ENCODE measurements at places on chromosomes 13 and 19.

- DNase-seq = no peak
Observed at GRCh38 chr13:95156208-95156607, 145.0 kb downstream of the ABCC4 start.

GRCh38 chr13:46058268-46058667 lies 5.7 kb upstream of the ZC3H13 start:
- DNase-seq = no peak

GRCh38 chr19:50632151-50632835 lies 7.4 kb downstream of the SYT3 start:
- DNase-seq = no peak

DNA sequence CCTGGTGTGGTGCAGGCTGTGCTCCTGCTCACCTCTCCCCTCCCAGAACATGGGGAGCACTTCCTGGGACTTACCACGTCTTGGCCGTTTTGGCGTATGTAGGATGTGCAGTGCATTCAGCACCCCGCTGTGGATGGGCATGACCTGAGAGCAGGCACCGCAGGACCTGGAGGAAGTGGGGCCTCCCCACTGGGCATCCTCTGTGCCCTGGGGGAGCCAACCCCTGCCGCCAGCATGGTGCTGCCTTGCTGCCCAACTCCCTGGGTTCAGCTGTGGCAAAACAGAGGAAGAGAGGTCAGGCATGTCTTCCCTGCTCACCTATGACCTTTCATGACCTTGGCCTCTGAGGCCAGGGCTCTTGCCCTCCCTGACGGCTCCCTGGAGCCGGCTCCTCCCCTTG lies 103.5 kb downstream of the RAB20 start:
- DNase-seq = no peak

DNA sequence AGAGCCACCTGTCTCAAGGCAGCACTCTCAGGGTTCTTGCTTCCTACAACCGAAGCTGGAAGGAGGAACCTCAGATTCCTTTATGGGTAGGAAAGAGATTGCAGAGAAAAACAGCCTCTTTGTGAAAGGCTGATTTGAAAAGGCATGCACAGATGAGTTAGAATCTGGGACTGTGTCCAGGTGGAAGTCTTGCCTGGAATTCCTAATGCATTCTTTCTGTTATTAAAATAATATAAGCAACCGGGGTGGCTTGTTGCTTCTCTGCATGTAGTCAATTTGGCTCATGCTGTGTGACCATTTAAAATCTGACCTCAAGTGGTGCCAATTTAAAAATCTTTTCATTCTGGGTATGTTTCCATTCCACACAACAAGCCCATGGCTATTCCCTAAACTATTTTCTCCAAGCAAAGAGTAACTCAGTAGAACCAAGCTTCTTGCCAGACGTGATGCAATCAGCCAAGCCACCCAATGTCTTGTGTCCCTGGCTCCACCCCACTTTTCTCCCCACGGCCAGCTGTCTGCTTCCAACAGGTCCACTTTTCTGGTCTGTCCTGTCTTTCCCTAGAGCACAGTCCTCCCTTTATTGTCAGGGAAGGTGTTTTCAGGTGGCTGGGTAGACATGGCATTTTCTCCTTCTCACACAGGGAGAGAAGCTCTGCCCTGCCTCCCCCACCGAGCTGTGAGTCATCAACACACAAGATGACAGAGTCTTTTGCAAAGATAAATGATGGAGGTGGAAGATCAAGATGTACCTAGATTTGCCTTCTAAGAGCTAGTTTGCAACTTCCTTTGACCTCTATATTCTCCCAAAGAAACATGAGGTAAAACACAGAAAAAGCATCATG lies 394.3 kb downstream of the FOXO1 start:
- DNase-seq = no peak

- no peak for DNase-seq
Observed at GRCh38 chr19:17989425-17990094, 18.4 kb upstream of the ARRDC2 start.

DNA sequence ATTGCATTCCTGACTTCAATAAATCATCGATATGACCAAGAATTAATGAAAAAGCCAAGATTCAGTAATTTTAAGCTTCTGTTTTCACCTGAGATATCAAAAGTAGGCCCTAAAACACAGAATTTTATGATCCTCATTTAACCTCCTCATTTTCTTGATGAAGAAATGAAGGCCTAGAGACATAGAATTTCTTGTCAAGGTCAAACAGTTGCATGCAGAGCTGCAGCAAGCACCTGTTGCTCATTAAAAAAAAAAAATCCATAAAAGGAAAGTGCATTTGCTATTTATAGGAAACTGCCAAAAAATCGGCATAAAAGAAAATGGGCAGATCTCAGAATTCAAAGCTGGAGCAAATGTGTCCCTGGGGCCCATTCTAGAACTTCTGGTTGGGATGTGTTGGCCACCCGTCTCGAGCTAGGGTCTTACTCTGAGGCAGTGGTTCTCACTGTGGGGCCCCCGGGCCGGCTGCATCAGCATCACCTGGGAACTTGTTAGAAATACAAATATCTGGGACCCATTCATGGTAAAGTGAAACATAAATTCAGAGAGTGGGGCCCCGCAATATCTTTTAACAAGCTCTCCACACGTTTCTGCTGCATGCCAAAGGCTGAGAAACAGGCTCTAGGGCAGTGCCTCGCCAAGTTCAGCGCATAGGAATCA lies 224.7 kb upstream of the UBL3 start:
- no peak for DNase-seq

GRCh38 chr19:50061650-50062049 lies 35.8 kb downstream of the ZNF473 start:
- DNase-seq = no peak

- DNase-seq = no peak
Observed at GRCh38 chr19:1811942-1812425, at the start of gene ATP8B3. Gene ATP8B3 (minus strand): TSS chr19:1812276. CDS start chr19:1811736, 540 bp downstream.

DNA sequence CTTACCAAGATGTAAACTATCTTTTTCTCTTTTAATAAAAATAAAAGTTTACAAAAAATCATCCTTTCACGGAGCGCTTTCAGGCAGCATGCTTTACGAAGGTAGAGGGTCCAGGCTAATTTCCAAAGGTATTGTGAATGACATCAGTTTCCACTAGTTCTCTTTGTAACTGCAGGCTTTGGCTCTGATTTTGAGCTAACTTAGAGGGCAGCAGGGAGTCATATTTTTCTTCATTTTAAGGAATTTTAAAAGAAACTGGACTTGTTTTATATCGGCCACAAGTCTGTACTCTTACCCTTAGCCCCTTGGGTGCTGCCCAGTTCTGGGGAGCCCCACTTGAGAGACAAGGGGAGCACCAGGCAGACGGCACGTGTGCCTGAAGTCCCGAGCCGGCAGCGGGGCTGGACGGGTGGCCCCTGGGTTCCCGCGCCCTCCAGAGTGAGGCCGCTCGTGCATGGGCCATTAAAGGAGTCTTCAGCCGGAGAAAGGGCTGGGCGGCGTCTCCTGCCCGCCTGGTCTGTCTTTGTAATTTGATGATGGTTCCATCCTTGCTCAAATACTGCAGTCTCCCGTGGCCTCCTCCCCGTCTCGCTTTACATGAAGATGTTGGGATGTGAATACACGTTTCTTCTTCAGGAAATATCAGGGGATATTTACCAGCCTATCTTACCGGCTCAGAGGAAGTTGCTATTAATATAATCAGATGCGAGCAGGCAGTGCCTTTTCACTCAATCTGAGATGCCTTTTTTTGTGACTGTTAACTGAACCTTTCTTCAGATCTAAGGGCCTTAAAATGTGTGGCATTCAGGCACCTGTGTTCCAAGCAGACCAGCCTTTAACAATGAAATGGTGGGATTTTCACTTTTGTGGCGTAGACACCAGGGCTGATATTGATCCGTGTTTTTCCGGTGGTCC lies 67.4 kb downstream of the GGACT start:
- no peak for DNase-seq

GRCh38 chr13:110880627-110881026 lies 34.2 kb downstream of the ANKRD10 start:
- no peak for DNase-seq

DNA sequence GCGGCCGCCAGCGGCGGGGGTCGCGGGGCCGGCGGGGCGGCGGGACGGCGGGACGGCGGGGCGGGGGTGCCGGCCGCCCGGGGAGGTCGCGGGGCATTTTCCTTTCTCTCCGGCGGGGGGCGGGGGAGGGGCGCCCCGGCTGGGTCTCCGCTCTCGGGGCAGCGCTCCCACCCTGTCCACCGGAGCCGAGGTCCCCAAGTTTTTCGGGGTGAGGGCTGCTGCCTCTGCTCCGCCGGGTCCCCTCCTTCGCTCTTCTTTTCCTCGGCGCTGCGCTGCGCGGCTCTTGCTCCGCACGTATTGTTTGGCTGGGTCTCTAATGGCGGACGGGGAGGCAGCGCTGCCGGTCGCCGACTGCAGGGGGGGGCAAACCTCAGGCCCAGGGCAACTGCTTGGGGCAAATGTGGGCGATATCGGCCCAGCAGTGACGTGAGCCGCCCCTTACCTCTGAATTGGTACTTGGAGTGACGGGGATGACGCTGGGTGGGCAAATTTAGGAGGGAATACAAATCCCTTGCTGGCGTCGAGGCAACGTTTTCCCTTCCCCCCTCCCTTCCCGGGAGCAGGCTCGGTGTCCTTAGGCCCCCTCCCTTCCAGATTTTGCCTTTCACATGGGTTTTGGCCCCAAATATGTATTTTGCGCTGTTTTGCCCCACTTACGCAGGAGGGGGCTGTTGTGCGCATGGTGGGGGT lies 759 bp downstream of the ZMYM2 start:
- DNase-seq = peak; percentile 36

- no peak for DNase-seq
Observed at GRCh38 chr13:33183431-33184111, 102.0 kb downstream of the STARD13 start.

DNA sequence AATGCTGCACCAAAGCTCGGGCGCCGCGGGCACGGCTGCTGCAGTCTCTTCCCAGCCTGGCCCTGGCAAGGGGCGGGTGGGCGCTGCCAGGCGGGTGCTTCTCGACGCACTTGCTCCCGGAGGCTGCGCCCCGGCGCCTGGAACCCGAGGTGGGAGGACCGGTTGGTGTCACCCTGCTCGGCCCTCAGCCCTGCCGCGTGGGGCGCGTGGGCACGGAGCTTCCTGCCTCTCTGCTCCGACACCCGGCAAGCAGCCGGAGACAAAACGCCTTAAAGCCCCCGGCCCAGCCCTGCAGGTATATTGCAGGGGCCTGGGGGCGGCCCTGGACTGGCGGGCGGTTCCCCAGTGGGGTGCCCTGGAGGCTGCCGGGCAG lies 34.7 kb downstream of the BTBD2 start:
- no peak for DNase-seq

DNA sequence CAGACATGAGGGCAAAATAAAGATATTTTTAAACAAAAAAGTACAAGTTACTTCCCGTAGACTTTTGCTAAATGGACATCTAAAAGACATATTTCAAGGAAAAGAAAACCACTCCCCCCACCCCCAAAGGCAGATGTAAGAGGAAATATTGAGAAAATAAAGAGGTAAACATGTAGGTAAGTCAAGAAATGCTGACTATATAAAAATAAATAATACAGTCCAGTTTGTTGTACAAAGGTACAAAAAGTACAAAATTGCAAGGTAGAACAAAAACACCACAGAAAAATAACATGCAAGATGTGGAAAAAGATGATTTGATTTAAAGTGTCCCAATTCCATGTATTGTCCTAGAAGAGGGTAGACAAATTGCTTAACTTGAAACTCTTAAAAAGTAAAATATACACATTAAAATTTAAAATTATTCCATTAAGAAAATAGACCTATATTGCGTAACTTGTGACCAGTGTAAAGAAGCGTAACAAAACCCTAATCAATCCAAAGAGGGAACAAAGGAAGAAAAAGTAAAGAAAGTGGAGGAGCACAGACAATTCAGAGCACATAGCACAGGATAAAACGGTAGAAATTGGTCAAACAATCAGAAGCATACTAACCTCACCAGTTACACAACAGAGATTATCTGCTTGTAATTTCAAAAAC lies 58.4 kb upstream of the FAM216B start:
- DNase-seq = no peak

DNA sequence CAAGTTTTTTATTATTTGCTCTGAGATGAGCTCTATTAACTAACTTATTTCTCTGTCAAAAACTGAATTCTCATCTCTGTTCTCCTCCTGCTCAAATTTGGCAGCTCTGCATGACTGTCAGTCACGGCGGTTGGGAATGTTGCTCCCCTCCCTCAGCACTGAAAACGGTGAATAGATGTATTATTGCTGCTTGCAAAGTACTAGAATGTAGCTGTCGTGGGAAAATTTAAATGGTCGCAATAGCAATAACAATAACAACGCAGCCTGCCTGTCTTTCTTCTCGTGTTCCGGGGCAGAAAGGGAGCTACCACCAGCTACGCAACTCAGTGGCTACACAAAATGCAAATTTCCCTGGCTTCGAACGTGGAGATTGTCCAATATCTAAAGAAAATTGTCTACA lies 125.6 kb upstream of the FRY start:
- no peak for DNase-seq

GRCh38 chr13:45156565-45157361 lies 36.5 kb downstream of the GTF2F2 start:
- no peak for DNase-seq

DNA sequence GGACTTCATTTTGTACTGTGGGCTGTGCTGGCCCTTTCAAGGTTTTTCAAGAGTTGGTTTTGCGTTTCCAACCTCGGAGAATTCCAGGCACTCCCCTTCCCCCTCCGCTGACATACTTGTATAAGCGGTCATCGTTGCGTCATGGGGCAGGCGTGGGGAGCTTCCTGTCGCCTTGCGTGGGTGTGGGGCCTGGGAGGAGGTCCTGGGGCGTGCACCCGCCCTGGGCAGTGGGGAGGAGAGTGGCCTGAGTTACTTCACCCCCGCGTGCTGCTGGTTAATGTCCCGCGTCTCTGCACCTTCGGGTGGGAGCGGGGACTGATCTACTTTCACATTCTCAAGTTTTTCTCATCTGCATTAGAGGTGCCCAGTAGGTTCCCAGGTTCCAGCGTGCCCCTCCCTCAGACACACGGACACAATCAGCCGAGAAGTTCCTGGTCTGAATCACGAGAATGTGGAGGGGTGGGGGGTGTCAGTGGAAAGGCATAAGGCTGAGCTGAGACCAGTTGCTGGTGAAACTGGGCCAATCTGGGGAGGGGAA lies 4.1 kb downstream of the IER2 start:
- no peak for DNase-seq

DNA sequence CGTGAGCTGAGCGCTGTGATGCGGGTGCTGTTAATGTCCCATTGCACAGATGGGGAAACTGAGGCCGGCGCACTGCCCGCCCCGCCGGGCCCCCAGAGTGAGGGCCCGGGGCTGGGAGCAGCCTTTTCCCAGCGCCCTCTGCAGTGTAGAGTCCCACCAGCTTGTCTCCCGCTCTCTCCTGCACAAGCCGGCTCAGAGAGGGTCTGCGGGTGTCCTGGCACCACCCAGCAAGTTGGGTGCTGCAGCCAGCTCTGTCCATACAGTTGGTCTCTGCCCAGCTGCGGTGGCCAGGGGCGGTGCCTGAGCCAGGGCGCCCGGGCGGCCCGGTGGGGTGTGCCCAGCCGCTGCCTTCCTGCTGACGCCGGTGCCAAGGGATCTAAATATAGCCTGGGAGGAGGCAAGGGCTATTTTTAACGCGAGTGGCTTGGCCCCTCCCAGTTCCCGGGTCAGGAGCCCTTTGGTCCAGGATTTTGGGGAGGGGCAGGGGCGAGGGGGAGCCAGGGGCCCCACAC lies 19.3 kb downstream of the GADD45B start:
- DNase-seq = no peak

GRCh38 chr19:10503002-10503789 lies at the start of gene KEAP1:
Gene KEAP1 (minus strand): TSS chr19:10503356. CDS start chr19:10500033, 3,323 bp downstream.
- DNase-seq = no peak

GRCh38 chr19:7337380-7338194 lies 11.2 kb upstream of the ARHGEF18 start:
- no peak for DNase-seq

Measured in stimulated activated CD8-positive, alpha-beta memory T cell treated with anti-CD3 and anti-CD28 coated beads, Interleukin-7, amount 100 ng/mL, for 1 hour (primary cell).